A549 treated with Hydrocortisone at 1 μM for 4 hours (cell line): ENCODE measurements at places on chromosomes 1 and 21. TPM values are rescaled to one million over a fixed set of nuclear protein-coding genes. Genes with fewer than 3 reads are reported as not detected.

DNAJC28 gene
- total RNA-seq = 0.16 to 0.48 TPM (median 0.38 TPM) in 5 replicates

S100A9 gene
- 0.46 to 1.2 TPM (median 0.75 TPM) in 4 of 5 replicates, not detected in the other for total RNA-seq

DCST1 gene
- 0.07 to 0.08 TPM in 2 of 5 replicates, not detected in the others for total RNA-seq

GNAT2 gene
- total RNA-seq = 0.09 to 0.10 TPM (median 0.10 TPM) in 3 of 5 replicates, not detected in the others

KCNN3 gene
- total RNA-seq = 0.01 to 0.03 TPM (median 0.02 TPM) in 4 of 5 replicates, not detected in the other

SFN gene
- total RNA-seq = 509 to 664 TPM (median 575 TPM) in 5 replicates
